Muscle of arm (tissue), 14 donors: ENCODE measurements at places on chromosomes 5 and 9.

- no peak for DNase-seq
Measured at GRCh38 chr9:124041817-124042116, 30.2 kb downstream of the LHX2 start.

- DNase-seq, result no peak
Measured at GRCh38 chr5:131322926-131323325, 59.1 kb downstream of the CDC42SE2 start.

GRCh38 chr9:27542508-27542907 is 12.9 kb upstream of the MOB3B start:
- no peak for DNase-seq

- no peak for DNase-seq
Measured at GRCh38 chr5:31194892-31195555, 1.5 kb downstream of the CDH6 start.

DNA sequence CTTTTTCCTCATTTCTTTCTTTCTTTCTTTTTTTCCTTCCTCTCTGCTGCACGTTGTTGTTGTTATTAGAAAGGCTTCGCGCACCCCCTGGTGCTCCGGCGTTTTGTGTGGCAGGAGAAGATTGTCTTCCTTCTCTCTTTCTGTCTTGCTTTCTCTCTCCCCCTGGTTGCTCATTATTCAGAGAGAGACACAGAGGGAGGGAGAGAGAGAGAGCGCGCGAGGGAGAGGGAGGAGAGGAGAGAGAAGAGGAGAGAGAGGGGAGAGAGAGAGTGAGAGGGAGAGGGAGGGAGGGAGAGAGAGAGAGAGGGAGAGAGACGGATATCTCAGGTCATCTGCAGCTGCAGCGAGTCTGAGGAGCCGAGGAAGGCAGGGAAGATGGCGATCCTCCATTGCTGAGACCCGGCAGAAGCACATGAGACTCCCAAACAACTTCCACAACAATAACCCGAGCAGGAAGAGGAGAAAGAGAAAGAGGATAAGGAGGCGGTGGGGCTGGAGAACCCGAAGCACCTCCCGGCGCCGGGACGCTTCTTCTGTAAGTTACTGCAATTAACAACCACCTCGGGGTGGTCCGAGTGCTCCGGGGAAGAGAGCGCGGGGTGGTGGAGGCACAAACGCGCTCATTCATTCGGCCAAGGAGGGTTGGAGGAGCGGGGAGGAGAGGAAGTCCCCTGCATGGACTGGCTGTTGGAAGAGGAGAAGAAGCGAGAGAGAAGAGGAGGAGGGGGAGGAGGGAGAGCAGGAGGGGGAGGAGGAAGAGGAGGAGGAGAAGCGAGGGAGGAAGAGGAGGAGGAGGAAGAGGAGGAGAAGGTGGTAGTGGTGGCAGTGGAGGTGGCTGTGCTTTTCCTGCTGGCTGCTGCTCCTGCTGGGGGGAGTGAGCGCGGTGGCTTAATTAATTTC is at the start of gene ZNF462:
Gene ZNF462 (plus strand): TSS at position 346 of the 900 bp plus-strand sequence. CDS start 60,218 bp downstream, outside the sequence.
- peak; percentile 86 for DNase-seq

- no peak for DNase-seq
Measured at GRCh38 chr9:33375238-33375840, 27.0 kb downstream of the AQP7 start.

GRCh38 chr5:139138809-139139208 is 59.4 kb downstream of the SIL1 start:
- no peak for DNase-seq

GRCh38 chr9:128552744-128553440 is 505 bp downstream of the SPTAN1 start:
- DNase-seq, result peak; percentile 43

- DNase-seq, result no peak
Measured at GRCh38 chr9:117800389-117800788, 96.2 kb downstream of the TLR4 start.

DNA sequence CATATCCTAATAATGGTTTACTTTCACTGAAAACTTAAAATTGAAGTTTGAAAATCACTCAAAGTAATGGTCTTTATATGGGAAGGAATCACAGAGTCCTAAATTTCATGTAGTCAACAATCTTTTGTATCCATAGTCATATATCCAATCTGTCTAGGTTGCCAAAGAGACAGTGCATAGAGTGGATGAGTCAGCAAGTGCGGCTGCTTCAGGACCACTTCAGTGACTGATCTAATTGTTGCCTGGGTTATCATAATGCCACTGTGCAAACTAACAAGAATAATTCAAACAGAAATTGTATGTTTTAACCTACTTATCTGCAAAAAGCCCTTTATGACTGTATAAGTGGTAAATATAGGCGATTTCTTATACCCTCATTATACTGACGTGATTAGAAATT is 211.3 kb upstream of the PRR16 start:
- DNase-seq, result no peak

DNA sequence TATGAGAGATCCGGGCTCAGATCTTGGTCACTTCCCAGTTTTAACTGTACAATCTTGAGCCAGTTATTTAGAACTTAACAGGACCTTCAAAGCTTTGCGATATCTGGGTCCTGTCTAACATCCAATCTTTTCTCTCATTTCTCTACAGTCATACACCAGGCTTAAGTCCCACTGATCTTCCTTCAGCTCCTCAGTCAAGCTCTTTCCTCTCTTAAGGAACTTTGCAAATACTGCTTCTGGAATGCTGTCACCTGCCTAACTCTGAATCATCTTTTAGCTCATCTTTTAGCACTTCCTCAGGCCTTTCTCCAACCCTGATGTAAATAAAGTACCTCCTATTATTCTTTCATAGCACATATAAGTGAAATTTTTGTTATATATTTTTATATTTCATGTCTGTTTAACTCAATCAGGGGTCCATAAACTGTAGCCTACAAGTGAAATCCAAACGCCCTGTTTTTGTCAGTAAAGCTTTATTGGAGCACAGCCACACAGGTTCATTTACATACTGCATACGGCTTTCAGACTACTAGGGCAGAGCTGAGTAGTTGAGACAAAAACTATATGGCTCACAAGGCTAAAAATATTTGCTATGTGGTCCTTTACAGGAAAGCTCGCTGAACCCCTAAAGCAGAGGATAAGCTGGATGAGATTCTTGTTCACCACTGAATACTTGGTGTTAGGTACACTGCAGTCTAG is 63.5 kb downstream of the MEF2C start:
- no peak for DNase-seq

DNA sequence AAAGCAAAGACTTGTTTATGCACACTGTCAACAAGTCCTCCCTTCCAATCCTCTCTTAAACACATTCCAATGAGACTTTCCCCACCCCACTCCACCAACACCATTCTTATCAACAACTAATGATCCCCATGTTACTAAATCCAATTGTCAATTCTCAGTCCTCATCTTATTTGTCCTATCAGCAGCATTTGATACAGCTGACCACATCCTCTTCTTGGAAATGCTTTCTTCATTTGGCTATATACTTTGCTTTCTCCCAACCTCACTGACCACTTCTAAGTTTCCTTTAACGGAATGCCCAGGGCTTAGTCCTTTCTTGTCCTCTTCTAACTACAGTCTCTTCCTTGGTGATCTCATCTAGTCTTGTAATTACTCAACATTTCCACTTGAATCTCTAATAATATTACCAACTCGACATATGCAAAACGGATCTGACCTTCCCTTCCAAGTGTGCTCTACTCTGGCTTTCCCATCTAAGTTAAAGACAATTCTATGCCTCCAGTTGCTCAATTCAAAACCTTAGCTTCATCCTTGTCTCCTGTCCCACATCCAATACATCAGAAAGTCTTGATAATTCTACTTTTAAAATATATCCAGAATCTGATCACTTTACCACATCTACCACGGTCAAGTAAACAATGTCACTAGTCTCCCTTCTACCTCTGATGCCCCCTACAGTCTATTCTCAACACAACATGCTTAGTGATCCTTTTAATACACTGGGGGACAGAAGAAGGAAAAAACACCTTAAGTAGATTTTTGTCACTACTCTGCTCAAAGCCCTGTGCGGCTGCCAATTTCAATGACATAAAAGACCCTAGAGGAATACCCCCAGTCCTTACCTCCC is 25.5 kb downstream of the AGTPBP1 start:
- no peak for DNase-seq

DNA sequence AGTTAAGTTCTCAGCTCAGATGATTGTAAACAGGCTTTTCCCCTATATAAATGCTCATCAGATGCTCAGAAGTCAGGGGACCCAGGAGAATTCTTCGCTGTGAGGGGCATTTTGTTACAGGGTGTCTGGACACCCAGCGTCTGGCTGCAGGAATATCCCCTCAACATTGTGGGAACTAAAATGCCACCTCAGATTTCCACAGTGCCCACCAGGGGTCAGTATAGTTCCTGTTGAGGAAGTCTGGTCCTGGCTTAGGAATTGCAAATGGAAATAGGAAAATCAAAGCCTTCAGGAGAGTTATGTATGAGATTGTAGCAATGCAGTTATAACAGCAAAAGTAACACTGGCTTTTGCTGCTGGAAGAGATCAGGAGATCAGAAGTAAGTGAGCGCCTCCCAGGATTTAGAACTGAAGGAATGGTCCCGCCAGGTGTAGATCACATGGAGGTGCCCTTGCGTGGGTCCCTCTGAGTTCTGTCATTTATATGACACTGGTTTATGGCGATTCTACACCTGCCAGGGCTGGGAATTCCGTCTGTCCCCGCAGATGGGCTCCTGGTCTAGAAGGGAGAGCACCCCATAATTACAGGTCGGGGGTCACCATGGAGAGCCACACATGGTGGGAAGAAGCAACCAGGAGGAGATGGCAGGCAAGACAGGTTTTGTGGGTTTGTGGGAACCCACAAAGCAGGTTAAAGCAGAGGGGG is 47.1 kb upstream of the CTSL start:
- DNase-seq, result peak; percentile 80

GRCh38 chr5:57163553-57164006 is 10.3 kb upstream of the GPBP1 start:
- no peak for DNase-seq

DNA sequence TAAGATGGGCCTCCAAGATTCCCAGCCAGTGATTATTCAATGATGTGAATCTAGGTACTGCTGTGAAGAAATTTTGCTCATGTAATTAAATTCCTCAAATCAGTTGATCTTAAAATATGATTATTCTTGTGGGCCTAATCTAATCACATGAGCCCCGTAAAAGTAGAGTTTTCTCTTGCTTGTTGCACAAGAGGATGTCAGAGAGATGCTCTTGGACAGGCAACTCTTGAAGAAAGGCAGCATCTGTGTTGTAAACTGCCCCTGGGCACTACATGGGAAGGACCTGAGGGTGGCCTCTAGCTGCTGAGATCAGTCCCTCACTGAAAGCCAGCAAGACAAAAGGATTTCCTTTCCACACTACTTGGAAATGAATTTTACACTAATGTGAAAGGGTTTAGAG is 132.9 kb downstream of the TRPM3 start:
- no peak for DNase-seq

DNA sequence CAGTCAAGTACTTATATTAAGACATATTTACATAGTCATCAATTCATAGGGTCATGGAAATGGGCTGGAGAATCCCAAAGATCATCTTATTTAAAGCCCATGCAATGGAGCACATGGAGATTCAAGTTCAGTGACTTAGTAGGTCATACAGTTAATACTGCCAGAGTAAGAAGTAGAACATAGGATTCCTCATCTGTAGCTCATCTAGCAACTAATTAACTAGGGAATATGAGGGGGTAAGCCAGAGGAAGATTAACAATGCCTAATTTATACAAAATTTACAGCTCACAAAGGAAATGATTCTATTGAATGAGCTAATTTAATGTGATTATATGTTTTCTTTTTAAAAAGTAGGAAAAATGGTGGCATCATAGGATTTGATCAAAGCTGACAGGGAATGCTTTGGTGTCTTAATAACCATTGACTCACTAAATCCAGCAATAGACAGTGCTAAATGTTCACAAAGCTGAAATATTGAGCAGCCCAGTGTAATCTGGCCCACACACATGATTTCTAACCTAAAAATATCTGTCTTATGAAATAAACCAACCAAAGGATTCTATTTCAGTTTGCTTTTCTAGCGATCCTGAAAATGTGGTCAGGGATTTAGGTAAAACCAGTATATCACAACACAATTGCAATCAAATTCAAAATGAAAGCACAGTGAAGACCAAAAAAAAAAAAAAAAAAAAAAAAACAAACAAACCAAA is 53.3 kb downstream of the PRDM6 start:
- no peak for DNase-seq

DNA sequence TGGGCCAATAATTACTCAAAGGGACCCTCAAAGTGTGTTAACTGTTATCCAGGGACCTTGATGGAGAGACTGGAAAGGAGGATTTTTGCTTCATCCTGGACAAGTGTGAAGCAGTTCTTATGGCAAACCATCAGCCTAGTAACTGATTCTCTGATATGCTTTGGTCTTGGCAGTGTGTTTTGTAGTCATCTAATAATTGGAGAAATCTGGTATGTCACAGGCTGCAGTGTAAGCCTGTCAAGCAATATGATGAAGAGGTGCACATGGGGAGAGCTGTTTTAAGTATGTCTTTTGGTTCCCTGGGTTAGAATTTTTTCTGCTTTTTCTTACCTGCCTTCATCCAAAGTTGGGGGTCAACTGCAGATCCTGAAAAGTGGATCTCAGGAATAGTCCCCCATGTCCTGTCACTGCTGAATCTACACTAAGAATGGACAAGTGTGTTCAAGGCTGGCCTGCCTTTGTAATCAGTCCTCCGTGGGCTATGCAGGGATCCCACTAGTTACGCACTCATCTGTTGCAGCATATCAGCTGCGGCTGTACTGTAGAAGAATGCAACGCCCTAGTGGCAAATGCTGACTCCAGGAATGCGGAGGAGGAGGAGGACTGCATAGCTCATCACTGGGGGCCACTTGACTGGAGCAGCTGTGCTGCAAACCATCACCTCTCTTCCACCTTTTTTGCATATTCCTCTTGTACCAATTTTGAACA is 1.9 kb downstream of the SPTAN1 start:
- peak; percentile 52 for DNase-seq

- no peak for DNase-seq
Measured at GRCh38 chr5:14156290-14156649, 13.1 kb downstream of the TRIO start.

GRCh38 chr9:113131689-113132151 is 19.1 kb upstream of the SLC31A2 start:
- no peak for DNase-seq

DNA sequence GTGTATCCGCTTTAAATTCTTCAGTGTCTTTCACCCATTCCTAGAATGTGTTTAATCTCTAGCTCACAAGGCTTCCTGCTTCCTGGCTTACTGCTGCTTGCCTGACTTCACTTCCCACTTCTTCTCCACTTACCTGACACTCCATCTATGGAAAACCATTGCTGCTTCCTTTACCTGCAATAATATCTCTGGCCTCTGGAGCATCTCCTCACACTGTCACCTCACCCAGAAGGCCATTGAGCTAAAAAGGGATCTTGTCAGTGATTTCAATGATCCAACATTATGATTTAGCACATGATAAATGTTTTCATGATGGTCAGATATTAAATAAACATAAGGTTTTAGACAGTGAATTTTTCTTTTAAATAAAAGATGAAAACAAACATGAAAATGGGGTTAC is 281.1 kb downstream of the MRPS30 start:
- DNase-seq, result no peak
